Liver (tissue), 10 donors: ENCODE measurements at places on chromosomes 16 and 17. TPM values are rescaled to one million over a fixed set of nuclear protein-coding genes. Genes with fewer than 3 reads are reported as not detected.

The SPPL2C gene
- polyA plus RNA-seq: not detected

The EPOP gene
- polyA plus RNA-seq: 0.32 TPM

- no peak overlapping the region for H3K4me3 ChIP-seq
- H3K27ac ChIP-seq: no peak overlapping the region
- no peaks in the 10 kb centered on the region for H3K27me3 ChIP-seq
- DNase-seq: no peak
- no peaks in the 10 kb centered on the region for H3K4me1 ChIP-seq
Measured at GRCh38 chr16:86370062-86370461, 140.3 kb upstream of the FOXF1 start.

- peak; percentile 33 for DNase-seq
- H3K4me1 ChIP-seq: peaks cover 22% of the 10 kb centered on the region
- H3K36me3 ChIP-seq: no peaks in the 10 kb centered on the region
- peak within 1 kb of the TSS; percentile 65 for H3K4me3 ChIP-seq
- H3K27me3 ChIP-seq: no peaks in the 10 kb centered on the region
Measured at GRCh38 chr17:7262192-7262934, at the start of gene CLDN7. Gene CLDN7, minus strand, starts transcription at chr17:7262478. Its CDS starts 435 bp downstream, at chr17:7262043.

DNA sequence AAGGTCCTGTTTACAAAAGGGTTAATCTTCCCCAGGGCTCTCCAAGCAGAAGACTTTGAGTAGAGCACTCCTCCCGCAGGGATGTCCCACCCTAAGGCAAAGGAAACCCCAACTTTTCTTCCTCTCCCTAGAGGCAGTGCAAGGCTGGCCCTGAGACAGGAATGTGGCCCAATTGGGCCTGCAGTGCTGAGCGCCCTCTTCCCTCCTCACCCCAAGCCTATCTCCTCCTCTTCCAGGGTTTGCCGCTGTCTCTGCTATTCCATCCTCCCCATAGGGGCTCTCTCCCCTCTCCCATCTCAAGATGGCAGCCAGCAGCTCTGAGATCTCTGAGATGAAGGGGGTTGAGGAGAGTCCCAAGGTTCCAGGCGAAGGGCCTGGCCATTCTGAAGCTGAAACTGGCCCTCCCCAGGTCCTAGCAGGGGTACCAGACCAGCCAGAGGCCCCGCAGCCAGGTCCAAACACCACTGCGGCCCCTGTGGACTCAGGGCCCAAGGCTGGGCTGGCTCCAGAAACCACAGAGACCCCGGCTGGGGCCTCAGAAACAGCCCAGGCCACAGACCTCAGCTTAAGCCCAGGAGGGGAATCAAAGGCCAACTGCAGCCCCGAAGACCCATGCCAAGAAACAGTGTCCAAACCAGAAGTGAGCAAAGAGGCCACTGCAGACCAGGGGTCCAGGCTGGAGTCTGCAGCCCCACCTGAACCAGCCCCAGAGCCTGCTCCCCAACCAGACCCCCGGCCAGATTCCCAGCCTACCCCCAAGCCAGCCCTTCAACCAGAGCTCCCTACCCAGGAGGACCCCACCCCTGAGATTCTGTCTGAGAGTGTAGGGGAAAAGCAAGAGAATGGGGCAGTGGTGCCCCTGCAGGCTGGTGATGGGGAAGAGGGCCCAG lies 1.0 kb downstream of the PRRT2 start:
- peaks cover 2% of the 10 kb centered on the region for H3K36me3 ChIP-seq
- peaks cover 48% of the 10 kb centered on the region for H3K4me1 ChIP-seq
- no peaks in the 10 kb centered on the region for H3K27me3 ChIP-seq
- H3K27ac ChIP-seq: no peak overlapping the region
- no peak for DNase-seq
- H3K4me3 ChIP-seq: no peak overlapping the region

DNA sequence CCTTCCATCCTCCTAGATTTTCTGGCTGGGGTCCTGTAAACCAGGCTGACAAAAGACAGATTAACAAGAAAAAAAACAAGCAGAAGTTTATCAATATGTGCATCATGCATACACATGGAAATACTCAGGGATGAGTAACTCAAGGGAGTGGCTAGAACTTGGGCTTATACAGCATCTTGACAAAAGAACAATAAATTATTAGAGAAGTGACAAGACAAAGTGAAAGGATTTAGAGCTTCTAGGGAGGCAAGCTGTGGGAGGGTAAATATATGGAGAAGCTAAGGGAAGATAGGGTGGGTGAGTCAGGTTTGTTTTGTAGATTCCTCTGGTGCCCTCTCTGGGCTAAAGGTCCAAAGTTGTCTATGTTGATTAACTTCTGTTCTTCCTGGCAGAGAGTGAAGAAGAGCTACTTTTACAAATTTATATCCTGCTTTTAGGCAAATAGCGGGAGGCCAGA lies 48.0 kb upstream of the NDRG4 start:
- H3K4me1 ChIP-seq: no peaks in the 10 kb centered on the region
- H3K27me3 ChIP-seq: no peaks in the 10 kb centered on the region
- H3K27ac ChIP-seq: no peak overlapping the region
- H3K36me3 ChIP-seq: no peaks in the 10 kb centered on the region
- no peak overlapping the region for H3K4me3 ChIP-seq

DNA sequence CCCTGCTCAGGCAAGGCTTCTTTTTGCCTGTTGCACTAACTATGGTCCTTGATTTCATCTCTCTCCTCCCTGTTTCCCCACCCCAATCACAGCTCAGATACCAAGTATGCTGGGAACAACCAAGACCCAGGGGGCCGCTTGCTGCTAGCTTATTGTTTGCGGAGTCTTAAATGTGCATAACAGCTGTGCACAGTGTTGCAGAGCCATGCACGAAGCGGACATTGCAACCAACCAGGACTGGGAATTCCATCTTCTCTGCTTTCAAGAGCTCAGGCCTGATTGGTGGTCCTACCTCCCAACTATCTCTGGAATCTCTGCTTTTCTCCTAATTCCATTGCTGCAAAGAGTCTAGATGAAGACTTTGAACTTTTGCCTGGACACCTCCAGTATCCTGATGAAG lies 281.3 kb upstream of the TNRC6C start:
- H3K4me1 ChIP-seq: no peaks in the 10 kb centered on the region
- DNase-seq: no peak
- H3K27ac ChIP-seq: no peak overlapping the region
- H3K27me3 ChIP-seq: peaks cover 5% of the 10 kb centered on the region
- no peak overlapping the region for H3K4me3 ChIP-seq
